ENCODE measurements at places on chromosomes 1 and 21. TPM values are rescaled to one million over a fixed set of nuclear protein-coding genes. Genes with fewer than 3 reads are reported as not detected.

Gene PPP1R15B
- total RNA-seq = 59.5 TPM

Gene KPRP
- not detected for total RNA-seq

Gene SPRR1A
- not detected for total RNA-seq

Gene PTGS2
- not detected for total RNA-seq

Gene CR2
- total RNA-seq = not detected

Gene NECTIN4
- total RNA-seq = not detected

Gene HTR1D
- not detected for total RNA-seq

Gene TMEM125
- not detected for total RNA-seq

Gene MFAP2
- not detected for total RNA-seq

Gene F3
- not detected for total RNA-seq

Gene LCE1D
- not detected for total RNA-seq

Gene C1orf210
- not detected for total RNA-seq

Gene C1orf185
- total RNA-seq = not detected

Gene MMEL1
- total RNA-seq = 5.3 TPM

Gene MTMR11
- 9.4 TPM for total RNA-seq

Gene TGFB2
- not detected for total RNA-seq

Gene LAPTM5
- total RNA-seq = 591 TPM

Gene SLC50A1
- total RNA-seq = 49.0 TPM

Gene KANK4
- not detected for total RNA-seq

Gene CYP4A11
- total RNA-seq = not detected

Gene KCNT2
- not detected for total RNA-seq

Gene KDM1A
- 48.8 TPM for total RNA-seq

Gene SIM2
- total RNA-seq = not detected

Gene LDLRAD1
- total RNA-seq = not detected

Gene S100A7A
- total RNA-seq = not detected

Gene CNKSR1
- 5.0 TPM for total RNA-seq

Gene TRABD2B
- total RNA-seq = not detected

Gene OR10Z1
- total RNA-seq = not detected

Gene PRELP
- not detected for total RNA-seq

Gene HES3
- not detected for total RNA-seq

Gene CDC42SE1
- 368 TPM for total RNA-seq

Gene CELSR2
- total RNA-seq = 5.7 TPM

Gene CSF3R
- total RNA-seq = 0.36 TPM

Gene LMNA
- total RNA-seq = 5.4 TPM

Gene AMIGO1
- 7.0 TPM for total RNA-seq

Gene TGFBR3
- total RNA-seq = 10.1 TPM

Gene C1orf87
- not detected for total RNA-seq

Gene SPATA6
- total RNA-seq = 0.78 TPM

Gene LAD1
- not detected for total RNA-seq

Gene SYPL2
- total RNA-seq = not detected

Gene TDRD5
- not detected for total RNA-seq

Gene GLUL
- total RNA-seq = 220 TPM

Gene PLA2G2D
- not detected for total RNA-seq

Gene TSACC
- not detected for total RNA-seq

Gene CD53
- total RNA-seq = 554 TPM

Gene DAB1
- 2.0 TPM for total RNA-seq

Gene LCE3A
- not detected for total RNA-seq

Gene PGBD5
- not detected for total RNA-seq

Gene ATAD3C
- 1.4 TPM for total RNA-seq

Gene HFM1
- total RNA-seq = not detected

Gene LCE2C
- not detected for total RNA-seq

Gene GBP1
- total RNA-seq = 171 TPM

Gene KIRREL1
- total RNA-seq = not detected

Gene VHLL
- total RNA-seq = not detected

Gene SLC44A3
- not detected for total RNA-seq

Measured in activated naive CD4-positive, alpha-beta T cell treated with anti-CD3 and anti-CD28 coated beads, Interleukin-2, amount 10 ng/mL, durations not matched to agents 5 hours and 36 hours (primary cell).